ENCODE measurements at places on chromosomes 1 and 21. TPM values are rescaled to one million over a fixed set of nuclear protein-coding genes. Genes with fewer than 3 reads are reported as not detected.

GRCh38 chr1:182552527-182552926, 36.5 kb downstream of the RNASEL start:
- no peaks in the 10 kb centered on the region for H3K4me1 ChIP-seq
- H3K36me3 ChIP-seq: no peaks in the 10 kb centered on the region
- no peaks in the 10 kb centered on the region for H3K27me3 ChIP-seq
- no peak overlapping the region for H3K27ac ChIP-seq

- no peak overlapping the region for H3K4me3 ChIP-seq
- no peaks in the 10 kb centered on the region for H3K36me3 ChIP-seq
- no peaks in the 10 kb centered on the region for H3K27me3 ChIP-seq
- no peak overlapping the region for H3K27ac ChIP-seq
Observed at GRCh38 chr1:236507022-236507700, 16.6 kb upstream of the LGALS8 start.

DNA sequence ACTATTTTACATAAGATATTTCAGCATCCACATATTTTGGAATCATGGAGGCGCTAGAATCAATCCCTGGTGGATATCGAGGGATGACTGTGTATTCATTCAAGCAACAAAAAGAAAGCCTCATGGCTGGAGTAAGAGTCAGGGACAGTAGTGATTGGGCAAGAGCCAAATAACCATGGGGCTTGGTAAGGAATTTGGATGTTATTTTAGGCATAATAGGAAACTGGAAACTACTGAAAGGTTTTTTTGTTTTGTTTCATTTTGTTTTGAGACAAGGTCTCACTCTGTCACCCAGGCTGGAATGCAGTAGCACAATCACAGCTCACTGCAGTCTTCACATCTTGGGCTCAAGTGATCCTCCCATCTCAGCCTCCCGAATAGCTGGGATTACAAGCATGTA, 33.8 kb upstream of the EYA3 start:
- H3K27ac ChIP-seq: no peak overlapping the region
- DNase-seq: no peak
- H3K4me1 ChIP-seq: no peaks in the 10 kb centered on the region
- no peaks in the 10 kb centered on the region for H3K36me3 ChIP-seq
- no peak overlapping the region for H3K4me3 ChIP-seq

Gene NBPF4
- total RNA-seq: not detected

DNA sequence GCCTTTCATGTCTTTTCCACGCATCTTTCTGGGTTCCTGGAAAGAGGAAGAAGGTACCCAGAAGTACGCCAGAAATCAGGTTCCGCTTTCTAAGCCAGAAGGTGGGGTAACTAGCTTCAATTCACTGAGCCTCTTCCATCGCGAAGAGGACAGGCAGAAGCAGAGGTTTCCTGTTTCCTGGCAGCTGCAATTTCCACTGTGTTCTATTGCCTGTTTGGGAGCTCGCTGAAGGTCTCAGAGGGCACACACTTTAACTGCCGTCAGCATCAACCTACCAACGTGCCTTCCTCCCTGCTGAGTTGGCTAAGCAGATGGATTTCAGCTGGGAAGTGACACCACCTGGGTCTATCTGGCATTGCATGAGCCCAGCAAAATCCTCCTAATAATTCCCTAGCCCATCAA, 10.0 kb downstream of the NCF2 start:
- H3K36me3 ChIP-seq: no peaks in the 10 kb centered on the region
- no peak overlapping the region for H3K27ac ChIP-seq
- no peaks in the 10 kb centered on the region for H3K4me1 ChIP-seq
- no peak for DNase-seq

GRCh38 chr1:50471967-50472366, 48.7 kb upstream of the DMRTA2 start:
- no peaks in the 10 kb centered on the region for H3K27me3 ChIP-seq
- H3K36me3 ChIP-seq: peaks cover 24% of the 10 kb centered on the region
- no peak for DNase-seq
- H3K4me1 ChIP-seq: no peaks in the 10 kb centered on the region

DNA sequence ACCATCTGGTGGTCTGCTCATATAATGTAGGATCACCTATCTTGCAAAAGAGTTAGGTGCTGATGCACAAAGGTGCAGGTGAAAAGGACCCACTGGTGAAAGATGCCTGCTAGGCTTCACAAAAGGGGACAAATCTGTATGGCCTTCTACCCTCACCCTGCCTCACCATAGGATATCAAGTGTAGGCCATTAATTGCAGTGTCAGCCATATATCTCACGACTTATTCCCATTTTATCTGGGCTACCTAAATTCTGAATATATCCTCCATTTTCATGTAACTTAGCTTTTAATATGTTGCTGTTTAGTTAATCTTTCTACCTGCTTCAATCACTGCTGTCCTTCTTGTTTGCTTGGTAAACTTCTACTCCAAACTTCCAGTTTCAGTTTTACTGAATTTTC, 84.2 kb upstream of the DPH5 start:
- no peaks in the 10 kb centered on the region for H3K36me3 ChIP-seq
- no peak overlapping the region for H3K4me3 ChIP-seq
- no peak for DNase-seq
- H3K27me3 ChIP-seq: no peaks in the 10 kb centered on the region

DNA sequence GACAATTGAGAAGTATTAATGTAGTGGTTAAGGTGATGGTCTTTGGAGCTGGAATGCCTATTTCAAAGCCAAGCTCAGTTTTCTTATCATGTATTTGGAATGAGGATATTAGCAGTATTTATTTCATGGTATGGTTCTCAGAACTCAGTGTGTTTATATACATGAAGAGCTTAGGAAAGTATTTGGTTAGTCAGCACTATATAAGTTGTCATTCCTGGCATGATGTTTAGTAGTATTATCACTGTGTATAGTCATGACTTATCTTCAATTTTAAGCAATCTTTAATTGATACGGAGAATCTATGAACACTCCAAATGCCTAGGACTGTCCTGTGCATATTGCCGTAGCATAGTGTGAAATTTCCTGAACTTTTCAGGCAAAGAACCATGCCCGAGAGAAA, 501.9 kb upstream of the USP24 start:
- peak overlapping the region; percentile 83 for H3K27ac ChIP-seq
- no peaks in the 10 kb centered on the region for H3K27me3 ChIP-seq
- no peak for DNase-seq
- H3K4me1 ChIP-seq: peaks cover 35% of the 10 kb centered on the region

- H3K4me3 ChIP-seq: no peak overlapping the region
Observed at GRCh38 chr1:180773210-180773865, 139.4 kb upstream of the KIAA1614 start.

- no peaks in the 10 kb centered on the region for H3K27me3 ChIP-seq
- H3K36me3 ChIP-seq: peaks cover 53% of the 10 kb centered on the region
- no peak for DNase-seq
- H3K4me3 ChIP-seq: no peak overlapping the region
- H3K4me1 ChIP-seq: no peaks in the 10 kb centered on the region
- no peak overlapping the region for H3K27ac ChIP-seq
Observed at GRCh38 chr1:92340154-92340553, 41.3 kb downstream of the RPAP2 start.

Gene AHCYL1
- total RNA-seq: 73.5 TPM

Gene PPIH
- 70.1 TPM for total RNA-seq

DNA sequence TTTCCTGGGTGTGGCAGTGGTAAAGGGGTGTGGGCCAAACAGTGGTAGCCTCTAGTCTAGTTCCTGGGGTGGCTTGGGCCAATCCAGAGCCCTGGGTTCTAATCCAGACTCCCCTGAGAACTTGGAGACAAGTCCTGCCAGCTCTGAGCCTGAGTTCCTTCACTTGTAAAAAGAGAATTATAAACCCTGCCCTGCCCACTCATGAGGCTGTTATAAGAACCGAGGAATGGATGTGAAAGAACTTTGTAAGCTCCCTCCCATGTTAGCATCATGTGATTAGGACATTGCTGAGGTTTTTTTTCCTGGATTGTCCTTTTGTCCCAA, 131.0 kb downstream of the RRAGC start:
- H3K4me1 ChIP-seq: peaks cover 39% of the 10 kb centered on the region
- no peaks in the 10 kb centered on the region for H3K27me3 ChIP-seq
- H3K36me3 ChIP-seq: no peaks in the 10 kb centered on the region
- no peak for DNase-seq
- peak overlapping the region; percentile 73 for H3K27ac ChIP-seq
- H3K4me3 ChIP-seq: peak overlapping the region; percentile 41

GRCh38 chr1:236185687-236186086, 43.3 kb downstream of the GPR137B start:
- H3K27ac ChIP-seq: no peak overlapping the region
- H3K4me3 ChIP-seq: no peak overlapping the region
- H3K27me3 ChIP-seq: no peaks in the 10 kb centered on the region
- H3K4me1 ChIP-seq: no peaks in the 10 kb centered on the region
- DNase-seq: no peak

Gene CKS1B
- total RNA-seq: 5.2 TPM

- no peak overlapping the region for H3K27ac ChIP-seq
- no peak for DNase-seq
- no peaks in the 10 kb centered on the region for H3K4me1 ChIP-seq
- no peaks in the 10 kb centered on the region for H3K27me3 ChIP-seq
Observed at GRCh38 chr1:60672449-60672848, 409.9 kb upstream of the NFIA start.

DNA sequence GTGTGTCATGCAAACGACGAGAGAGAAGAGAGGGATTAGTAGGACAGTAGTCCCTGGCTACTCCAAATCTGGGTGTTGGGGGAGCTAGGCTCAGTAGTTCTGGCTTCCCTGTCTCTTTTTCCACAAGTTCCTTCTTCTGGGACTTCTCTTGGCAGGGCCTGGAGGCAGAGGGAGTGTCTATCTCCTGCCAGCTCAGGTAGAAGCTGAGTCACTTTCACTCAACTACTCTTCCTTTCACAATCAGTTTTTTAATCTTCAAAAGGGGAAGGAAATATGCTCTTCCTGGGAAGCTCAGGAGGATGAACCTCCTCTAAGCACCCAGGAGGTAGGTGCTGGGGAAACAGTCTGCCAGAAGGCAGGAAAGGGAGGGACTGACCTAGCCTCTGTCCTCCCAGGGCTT, 35.2 kb upstream of the MAGOH start:
- no peaks in the 10 kb centered on the region for H3K27me3 ChIP-seq
- no peak overlapping the region for H3K27ac ChIP-seq
- H3K4me3 ChIP-seq: no peak overlapping the region
- H3K4me1 ChIP-seq: no peaks in the 10 kb centered on the region
- no peak for DNase-seq
- no peaks in the 10 kb centered on the region for H3K36me3 ChIP-seq

DNA sequence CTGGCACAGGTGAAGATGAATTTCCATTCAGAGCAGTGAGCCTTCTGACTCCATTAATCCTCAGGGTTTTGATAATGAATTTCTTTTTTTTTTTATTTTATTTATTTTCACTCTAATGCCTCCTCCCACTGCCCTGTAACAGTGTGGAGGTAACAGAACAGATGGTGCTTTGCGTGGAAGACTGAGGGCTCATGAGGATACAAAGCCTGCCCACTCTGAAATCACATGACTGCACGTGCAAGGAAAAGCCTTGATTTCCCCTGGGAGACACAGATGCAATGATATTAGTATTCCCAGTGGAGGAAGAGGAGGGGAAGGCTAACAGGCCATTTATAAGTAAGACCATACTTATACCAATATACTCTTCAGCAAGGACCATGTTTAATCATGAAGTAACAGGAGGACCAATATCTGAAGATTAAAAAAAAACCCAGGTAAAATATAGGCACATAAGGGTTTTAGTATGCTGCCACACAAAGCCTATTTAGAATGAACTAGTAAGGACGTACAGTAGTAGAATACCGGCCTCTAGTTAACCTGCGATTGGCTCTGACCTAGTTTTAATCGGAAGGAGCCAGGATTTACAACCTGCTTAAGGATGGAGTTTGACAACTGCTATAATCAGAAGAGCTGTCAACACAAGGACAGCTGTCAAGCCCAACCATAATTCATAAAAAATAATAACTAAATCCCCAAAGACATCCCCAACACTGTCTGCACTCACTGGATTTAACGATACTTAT, 69.6 kb downstream of the LHX4 start:
- H3K27me3 ChIP-seq: no peaks in the 10 kb centered on the region
- DNase-seq: no peak
- no peak overlapping the region for H3K4me3 ChIP-seq
- H3K27ac ChIP-seq: no peak overlapping the region
- H3K4me1 ChIP-seq: no peaks in the 10 kb centered on the region
- H3K36me3 ChIP-seq: no peaks in the 10 kb centered on the region

- no peak overlapping the region for H3K4me3 ChIP-seq
- H3K27me3 ChIP-seq: no peaks in the 10 kb centered on the region
- H3K27ac ChIP-seq: no peak overlapping the region
- H3K4me1 ChIP-seq: peaks cover 35% of the 10 kb centered on the region
Observed at GRCh38 chr1:93694039-93694438, 12.4 kb upstream of the BCAR3 start.

Gene IFFO2
- 3.9 TPM for total RNA-seq

DNA sequence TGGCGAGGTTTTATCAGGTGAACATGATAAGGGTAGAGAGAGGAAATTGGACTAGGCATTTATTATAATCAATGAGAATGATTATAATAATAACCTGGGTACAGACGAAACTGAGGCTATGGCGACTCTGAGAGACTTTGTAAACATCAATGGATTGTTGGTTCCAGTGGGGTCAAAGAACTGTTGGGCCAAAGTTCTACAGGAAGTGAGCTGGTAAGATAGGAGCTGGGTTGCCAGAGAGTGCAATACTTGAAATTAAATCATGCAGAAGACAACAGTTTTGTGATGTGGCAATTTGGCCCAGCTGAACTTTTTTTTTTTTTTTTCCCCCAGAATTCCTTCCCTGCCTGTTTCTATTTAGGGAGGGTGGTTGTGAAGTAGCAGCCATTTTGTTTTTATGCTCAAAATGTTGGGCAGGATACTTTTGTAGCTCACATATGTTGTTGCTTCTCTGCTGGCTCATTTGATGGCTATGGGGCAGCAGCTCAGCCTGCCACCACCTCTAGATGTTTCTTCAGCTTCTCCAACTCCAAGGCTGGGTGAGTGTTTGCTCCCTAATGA, 286.5 kb upstream of the B3GALT2 start:
- no peak for DNase-seq
- no peaks in the 10 kb centered on the region for H3K27me3 ChIP-seq
- no peak overlapping the region for H3K4me3 ChIP-seq
- H3K4me1 ChIP-seq: no peaks in the 10 kb centered on the region

- no peaks in the 10 kb centered on the region for H3K36me3 ChIP-seq
- DNase-seq: no peak
- H3K27ac ChIP-seq: peak overlapping the region; percentile 74
- peaks cover 98% of the 10 kb centered on the region for H3K4me1 ChIP-seq
- H3K27me3 ChIP-seq: no peaks in the 10 kb centered on the region
- no peak overlapping the region for H3K4me3 ChIP-seq
Observed at GRCh38 chr1:211332830-211333229, 6.2 kb downstream of the TRAF5 start.

Gene SYDE2
- 36.6 TPM for total RNA-seq

- no peak overlapping the region for H3K4me3 ChIP-seq
- DNase-seq: no peak
- no peak overlapping the region for H3K27ac ChIP-seq
- H3K4me1 ChIP-seq: no peaks in the 10 kb centered on the region
Observed at GRCh38 chr1:88813471-88813870, 77.9 kb downstream of the GTF2B start.

Gene PTPRC
- total RNA-seq: 0.58 TPM

Gene SERPINC1
- total RNA-seq: 0.18 TPM

Gene CFHR5
- not detected for total RNA-seq

Gene CAMK2N1
- 8.2 TPM for total RNA-seq

Gene S100A2
- not detected for total RNA-seq

Gene RGSL1
- total RNA-seq: not detected

All from stomach (tissue), 19 donors.